ENCODE measurements at places on chromosomes 4 and X.

DNA sequence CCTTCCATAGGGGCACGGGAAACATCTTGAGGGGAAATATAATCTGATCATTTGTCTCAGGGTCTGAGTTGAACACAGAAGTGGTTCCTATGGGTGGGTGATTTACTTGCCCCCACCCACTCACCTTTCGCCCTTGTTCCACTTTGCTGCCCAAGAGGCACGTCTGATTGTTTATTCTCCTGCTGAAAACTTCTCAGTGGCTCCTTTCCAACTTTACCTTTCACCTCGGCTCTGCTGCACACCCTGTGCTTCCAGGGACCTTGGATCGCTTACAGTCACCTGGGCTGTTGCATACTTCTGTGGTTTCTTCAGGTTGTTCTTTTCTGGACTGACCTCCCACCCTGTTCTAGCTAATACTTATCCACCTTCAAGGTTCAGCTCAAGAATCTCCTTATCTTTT is 213.4 kb upstream of the JADE1 start:
- no peak for DNase-seq

DNA sequence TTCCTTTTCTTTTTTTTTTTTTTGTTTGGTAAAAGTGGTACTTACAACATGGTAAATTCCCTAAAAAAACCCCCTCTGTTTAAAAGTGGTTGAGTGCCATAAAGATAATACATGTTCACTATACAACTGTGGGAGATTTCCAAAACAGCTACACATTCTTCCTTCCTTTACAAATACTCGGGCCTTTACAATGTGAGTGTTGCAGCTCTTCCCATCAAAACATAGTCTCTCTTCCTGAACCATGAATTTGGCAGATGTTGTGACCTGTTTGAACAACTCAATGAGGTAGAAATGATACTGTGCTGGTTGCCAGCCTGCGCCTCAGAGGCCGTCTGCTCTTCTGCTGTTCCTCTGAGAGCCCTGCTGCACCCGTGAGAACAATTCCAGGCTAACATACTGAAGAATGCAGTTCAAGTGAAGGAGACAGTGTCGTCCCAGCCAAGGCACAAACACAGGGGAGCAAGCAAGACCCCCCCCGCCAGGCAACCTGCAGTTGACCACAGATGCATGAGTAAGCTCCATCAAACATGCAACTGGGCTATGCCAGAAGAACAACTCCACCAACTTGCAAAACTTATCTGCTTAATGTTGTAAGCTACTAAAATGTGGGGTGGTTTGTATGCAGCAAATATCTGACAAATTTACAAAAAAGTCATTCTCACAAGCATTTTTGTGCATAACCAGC is 645.0 kb downstream of the PCDH7 start:
- DNase-seq, result no peak

DNA sequence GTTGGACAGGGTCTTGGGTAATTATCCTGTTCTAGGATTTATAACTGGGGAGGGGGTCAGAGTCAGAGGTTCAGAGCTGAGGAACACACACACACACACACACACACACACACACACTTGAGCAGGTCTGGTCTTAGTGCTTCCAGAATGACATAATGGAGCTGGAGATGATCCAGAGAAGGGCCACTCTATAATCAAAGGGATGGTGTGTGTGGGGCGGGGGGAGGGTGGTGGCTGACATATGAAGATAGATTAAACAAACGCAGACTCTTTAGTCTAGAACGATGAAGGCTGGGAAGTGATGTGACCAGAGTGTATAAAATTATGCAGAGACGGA is 434 bp upstream of the TMEM255A start:
- no peak for DNase-seq

DNA sequence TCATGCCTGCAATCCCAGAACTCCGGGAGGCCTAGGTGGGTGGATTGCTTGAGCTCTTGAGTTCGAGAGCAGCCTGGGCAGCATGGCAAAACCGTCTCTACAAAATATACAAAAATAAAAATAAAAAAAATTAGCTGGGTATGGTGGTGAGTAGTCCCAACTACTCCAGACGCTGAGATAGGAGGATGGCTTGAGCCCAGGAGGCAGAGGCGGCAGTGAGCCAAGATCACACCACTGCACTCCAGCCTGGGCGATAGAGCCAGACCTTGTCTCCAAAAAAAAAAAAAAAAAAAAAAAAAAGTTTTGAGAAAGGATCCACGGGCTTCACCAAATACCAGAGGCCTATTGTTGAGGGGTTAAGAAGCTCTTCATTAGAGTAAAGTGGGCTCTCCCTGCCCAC is 8.0 kb downstream of the SUPT20HL2 start:
- DNase-seq, result no peak

GRCh38 chr4:1297023-1297395 is 7.3 kb downstream of the MAEA start:
- no peak for DNase-seq

DNA sequence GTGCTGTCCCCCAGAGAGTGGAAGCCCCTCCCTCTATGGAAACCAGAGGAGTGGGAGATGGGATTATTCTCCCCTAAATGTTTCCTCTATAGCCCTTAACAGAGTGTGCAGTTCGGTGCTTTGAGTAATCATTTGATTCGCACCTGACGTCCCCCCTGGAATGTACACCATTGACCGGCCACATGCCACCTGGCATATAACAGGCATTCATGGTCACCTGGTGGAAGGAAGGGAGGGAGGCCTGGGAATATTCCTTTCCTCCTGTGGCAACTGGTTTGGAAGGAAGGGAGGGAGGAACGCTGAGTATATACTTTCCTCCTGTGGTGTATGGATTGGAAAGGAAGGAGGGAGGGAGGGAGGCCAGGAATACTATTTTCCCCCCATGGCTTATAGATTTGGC is 77.2 kb downstream of the CRMP1 start:
- DNase-seq, result no peak

GRCh38 chr4:26131711-26132110 is 189.1 kb upstream of the RBPJ start:
- DNase-seq, result no peak

DNA sequence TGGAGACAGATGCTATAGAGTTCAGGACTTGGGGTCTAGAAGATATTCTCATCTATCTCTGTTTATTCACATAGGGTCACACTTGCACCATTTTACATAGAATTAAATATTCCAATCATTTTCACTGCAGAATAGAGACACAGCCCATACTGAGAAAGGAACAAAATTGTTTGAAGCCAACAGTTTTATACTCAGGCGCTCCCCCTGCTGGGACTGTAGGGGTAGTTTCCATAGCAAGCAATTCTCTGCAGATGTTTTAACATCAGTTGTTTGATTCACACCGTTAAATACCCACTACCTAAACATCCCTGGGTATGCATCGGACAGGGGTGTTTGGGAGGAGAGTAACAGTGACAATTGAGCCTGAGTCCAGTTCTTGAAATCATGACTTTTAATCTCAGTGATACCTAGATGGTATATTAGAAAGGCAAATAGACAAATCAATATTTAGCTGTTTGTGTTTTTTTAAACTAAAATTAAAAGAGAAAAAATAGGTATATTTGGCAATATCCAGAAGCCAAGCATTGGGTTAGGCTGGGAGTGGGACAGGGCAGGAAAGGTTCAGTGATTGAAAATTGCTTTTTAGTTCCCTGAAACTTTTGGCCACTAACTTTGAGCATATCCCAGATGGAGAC is 33.8 kb downstream of the LONRF3 start:
- no peak for DNase-seq

DNA sequence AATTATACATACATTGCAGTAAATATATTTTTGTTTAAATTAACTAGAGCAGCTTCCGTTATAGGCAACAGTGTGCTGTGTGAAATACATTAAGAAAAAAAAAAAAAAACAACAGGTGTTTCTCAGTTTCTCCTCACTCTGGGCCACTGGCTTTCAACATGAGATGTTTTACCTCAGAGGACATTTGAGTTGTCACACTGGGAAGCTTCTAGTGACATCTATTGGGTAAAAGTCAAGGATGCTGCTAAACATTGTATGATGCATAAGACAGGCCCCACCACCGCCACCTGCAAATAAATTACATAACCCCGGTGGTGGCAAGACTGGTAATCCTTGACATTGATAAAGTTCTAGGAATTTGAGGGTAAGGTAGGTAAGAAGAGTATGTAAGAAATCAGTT is 1512.2 kb downstream of the C4orf33 start:
- DNase-seq, result no peak

GRCh38 chr4:128831531-128832242 is 22.2 kb downstream of the JADE1 start:
- no peak for DNase-seq

- DNase-seq, result no peak
These were observed 710.8 kb upstream of the HTR2C start for GRCh38 chrX:113873056-113873455.

GRCh38 chrX:153884590-153884989 is 1.4 kb downstream of the L1CAM start:
- DNase-seq, result no peak

- DNase-seq, result no peak
These were observed at the start of gene PDLIM3 for GRCh38 chr4:185534866-185535611. PDLIM3 (minus strand) TSS chr4:185535507; CDS start chr4:185535434, 73 bp downstream.

- DNase-seq, result no peak
These were observed 58.0 kb downstream of the ENPEP start for GRCh38 chr4:110533940-110534339.

- no peak for DNase-seq
These were observed 21.8 kb downstream of the SPANXC start for GRCh38 chrX:141220342-141221008.

- DNase-seq, result peak; percentile 82
These were observed 920 bp downstream of the SETD7 start for GRCh38 chr4:139554893-139555704.

- DNase-seq, result no peak
These were observed at the start of gene FGF16 for GRCh38 chrX:77446908-77447652. FGF16 (plus strand) TSS chrX:77447389; CDS start chrX:77447675, 286 bp downstream.

DNA sequence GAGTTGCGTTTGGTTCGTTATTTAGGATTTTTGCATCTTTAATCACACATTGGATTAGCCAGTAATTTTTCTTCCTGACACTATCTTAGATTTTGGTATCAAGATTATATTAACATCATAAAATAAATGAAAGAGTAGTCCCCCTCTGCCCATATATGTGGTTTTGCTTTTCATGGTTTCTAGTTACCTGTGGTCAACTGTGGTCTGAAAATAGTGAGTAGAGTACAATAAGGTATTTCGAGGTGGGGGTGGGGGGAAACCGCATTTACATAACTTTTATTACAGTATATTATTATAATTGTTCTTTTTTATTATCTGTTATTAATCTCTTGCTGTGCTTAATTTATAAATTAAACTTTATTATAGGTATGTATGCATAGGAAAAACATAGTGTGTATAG is 152.4 kb downstream of the STIM2 start:
- DNase-seq, result no peak

GRCh38 chr4:85790582-85790981 is 315.6 kb downstream of the ARHGAP24 start:
- no peak for DNase-seq

DNA sequence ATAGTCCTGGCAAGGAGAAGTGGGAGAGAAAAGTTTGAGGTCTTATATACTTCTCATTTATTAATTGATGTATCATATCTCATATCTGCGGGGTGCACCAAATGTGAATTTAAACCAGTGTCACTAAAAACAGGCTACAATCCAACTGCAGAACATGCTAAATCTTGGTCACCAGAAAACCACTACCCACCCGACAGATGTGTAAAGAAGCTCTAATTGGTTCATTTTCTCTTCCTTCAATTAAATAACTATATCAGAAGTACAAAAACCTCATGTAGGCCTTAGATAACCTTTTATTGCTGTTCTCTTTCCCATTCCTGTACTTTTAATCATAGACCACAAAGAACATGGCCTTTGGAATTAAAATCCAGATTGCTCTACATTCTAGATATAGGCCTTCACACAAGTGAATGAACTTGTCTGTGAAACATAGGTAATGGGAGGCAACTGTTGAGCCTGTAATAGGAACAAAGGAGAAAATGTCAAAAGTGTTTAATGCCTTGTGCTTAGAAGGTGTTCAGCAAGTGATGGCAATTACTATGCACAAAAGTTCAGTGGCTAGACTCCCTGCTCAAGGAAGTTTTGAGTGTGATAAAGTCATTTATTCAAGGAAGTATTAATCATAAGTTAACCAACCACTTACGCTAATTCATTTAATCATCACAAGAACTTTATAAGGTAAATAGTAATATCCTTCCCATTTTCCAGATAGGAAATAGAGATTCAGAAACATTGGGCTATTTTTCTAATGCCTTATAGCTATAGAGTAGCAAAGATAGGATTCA is 425.6 kb downstream of the INPP4B start:
- no peak for DNase-seq

DNA sequence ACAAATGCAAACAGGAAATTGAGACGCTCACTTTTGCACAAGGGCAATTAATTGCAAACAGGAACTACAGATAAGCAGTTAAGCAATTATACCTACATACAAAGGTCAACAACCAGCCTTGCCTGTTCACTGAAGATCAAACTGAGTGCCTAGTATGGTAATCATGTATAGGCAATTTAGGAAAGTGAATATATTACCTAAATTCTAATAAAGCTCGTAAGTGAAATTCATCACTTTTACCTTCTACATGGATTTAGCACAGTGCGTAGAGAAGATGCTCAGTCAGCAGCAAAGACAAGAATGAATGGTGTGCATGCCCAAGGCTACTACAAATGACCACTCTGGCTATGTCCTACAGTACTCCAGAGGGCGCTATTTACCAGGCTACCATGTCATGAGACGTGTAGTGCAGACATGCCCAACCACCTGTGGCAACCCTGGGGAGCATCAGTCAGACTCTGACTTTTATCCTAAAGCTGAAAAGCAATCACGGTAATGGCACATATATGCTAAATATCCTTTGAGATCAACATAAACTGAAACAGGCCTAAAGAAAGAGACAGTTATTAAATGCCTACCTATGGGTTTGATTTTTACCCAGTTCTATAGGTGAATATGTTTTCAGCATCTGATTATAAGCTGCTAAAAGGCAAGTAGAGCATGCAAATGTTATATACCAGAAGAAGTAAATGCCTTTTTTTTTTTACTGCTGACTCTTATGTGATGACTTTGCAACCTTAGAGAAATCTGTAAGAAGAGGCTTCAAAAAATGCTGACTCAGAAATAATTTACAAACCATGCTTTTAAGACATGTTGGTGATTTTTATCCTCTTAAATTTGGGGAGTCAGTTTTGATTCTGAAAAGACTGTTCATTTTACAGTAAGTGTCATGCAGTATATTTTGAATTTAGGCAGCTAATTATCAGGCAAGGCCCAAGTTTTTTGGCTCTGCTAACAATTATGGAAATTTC is 178.0 kb downstream of the PPP3CA start:
- DNase-seq, result peak; percentile 32

DNA sequence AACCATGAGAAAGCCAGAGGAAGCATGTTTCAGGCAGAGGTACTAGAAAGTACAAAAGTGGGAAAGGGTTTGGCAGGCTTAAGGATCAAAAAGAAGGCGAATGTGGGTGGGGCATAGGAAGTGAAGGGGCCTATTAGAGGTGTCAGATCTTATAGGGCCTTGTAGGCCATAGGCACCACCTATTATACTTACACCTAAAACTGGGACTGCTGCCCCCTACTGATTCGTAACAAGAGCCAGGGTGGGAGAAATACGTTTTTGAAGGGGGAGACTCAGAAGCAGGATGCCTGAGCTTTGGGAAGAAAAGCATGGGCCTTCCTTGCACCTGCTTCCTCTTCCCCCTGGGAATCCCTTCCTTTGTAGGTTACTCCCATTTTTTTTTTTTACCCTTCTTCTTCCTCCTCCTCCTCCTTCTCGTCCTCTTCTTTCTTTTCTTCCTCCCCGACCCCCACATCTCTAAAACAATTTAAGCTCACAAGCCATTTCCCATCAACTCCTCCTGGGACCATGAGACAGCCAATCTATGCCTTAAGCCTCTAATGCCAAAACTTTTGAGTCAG is 40.7 kb upstream of the GPC3 start:
- DNase-seq, result no peak

All from activated T-helper 2 cell treated with anti-CD3 and anti-CD28 coated beads, Interferon-gamma antibody, Interleukin-2, Interleukin-4, amounts not matched to agents 10 μg/mL and 5 μg/mL and 100 μg/mL, durations not matched to agents 14 hours and 24 hours and 36 hours (primary cell).